HCEC 1CT (cell line): ENCODE measurements at places on chromosomes 7 and 10.

- peak; percentile 56 for DNase-seq
These were observed 51.3 kb downstream of the PWWP2B start for GRCh38 chr10:132448248-132448731.

DNA sequence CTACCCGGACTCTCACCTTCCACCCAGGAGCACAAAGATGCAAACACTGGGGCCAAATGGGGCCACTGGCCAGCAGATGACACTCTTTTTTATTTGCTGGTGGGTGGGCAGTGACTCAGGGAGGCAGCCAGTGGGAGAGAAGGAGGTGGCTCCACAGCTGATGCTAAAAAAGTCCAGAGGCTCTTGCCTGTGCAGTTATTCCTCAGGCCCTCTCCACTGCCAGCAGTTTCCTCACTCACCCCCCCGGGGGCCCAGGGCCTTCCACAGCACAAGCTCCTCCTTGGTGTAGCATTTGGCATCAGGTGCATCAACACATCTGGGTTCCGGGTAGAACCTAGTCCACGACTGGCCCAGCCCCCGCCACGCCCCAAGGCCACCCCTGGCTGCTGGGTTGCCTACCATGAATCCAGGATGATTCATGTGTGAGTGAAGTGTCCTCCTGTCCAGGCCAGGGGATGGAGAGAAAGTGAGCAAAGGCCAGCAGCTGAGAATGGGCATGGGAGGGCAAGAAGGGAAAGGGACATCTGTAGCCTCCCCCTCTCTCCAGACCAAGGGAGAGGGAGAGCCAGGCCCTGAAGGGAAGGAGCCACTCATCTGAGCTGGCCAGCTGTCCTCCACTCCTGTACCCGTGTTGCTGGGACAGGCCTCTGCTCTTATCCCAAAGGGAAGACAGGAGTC lies 1.7 kb upstream of the KCNH2 start:
- no peak for DNase-seq

DNA sequence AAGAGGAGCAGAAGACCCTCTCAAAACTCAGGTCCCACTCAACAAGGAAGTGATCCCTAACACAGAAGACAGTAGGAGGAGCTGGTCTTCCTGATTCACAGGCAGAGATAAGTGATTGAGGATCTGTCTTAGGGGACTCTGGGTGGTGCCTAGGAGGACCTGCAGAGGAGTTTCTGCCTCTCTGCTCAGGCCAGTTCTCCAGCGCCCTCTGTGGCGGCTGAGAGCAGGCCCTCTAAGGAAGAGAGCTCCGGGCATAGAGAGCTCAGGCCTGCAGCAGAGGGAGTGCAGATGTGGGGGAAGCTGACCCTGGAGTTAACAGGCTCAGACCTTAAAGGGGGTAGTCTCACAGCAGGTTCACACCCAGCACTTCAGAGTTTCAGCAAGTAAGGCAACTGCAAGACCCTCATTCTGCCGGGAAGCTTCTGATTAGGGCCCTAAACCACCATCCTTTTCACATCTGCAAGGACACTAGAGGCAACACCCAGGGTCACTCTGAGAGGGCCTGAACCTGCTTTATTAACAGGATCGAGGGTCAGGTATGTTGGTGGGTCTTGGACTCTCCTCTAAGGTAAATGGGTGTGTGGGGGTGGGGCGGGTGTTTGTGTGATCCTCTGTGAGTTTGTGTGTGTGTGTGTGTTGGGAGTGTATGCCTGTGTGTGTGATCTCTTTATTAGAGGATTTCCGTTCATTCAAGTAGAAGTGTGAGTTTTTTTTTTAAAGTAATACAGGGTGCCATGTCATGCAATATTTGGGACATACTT lies 57.6 kb upstream of the TARP start:
- DNase-seq: no peak

GRCh38 chr7:106231856-106232490 lies 52.8 kb downstream of the NAMPT start:
- DNase-seq: no peak

- DNase-seq: no peak
These were observed 66.4 kb downstream of the ASAH2B start for GRCh38 chr10:50805981-50806622.
